Brain pericyte (primary cell): ENCODE measurements at places on chromosomes 1 and 21.

DNA sequence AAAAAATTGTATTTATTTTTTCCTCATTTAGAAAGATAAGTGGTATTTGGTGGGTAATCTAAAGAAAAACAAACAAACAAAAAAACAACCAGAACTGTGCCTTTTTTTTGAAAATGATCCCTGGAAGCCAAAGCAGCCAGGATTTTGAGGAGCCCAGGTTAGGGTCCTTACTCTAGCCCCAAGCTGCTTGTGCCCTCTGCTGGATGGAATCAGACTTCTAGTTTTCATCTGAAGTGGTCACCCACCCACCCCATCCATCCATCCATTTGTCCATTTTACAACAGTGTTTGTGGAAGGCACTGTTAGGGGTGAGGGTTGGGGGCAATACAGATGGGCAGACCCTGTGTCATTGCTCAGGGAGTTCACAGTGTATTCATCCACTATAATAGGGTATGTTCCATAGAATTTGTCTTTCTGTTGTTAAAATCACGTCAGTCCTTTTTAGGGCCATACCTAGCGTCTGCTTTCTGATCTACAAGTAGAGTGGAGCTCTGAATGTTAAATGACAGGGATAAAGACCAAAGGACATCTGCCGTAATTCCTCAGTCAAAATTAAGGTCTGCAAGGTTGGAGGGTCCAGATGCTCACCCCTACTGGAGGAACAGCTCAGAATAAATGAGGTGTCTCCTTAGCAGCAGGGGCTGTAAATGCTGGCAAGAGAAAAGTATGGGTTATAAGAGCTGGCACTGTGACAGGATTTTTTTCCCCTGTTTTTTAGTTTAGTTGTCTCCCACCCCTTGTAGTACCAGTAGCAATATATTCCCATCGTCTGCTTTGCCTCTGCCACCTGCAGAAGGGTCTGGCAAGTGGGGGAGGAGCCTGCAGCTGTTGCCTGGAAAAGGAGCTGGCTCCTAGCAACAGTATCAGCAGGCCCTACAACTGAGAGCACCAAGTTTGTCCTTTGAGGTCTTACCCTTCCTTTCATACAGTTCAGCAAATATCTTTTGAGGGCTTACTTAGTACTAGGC lies 3.2 kb downstream of the LRRC42 start:
- no peak for DNase-seq

- DNase-seq, result no peak
Measured at GRCh38 chr1:22673486-22674409, 20.7 kb downstream of the C1QB start.

GRCh38 chr21:18959817-18960216 lies 556.2 kb upstream of the TMPRSS15 start:
- no peak for DNase-seq

DNA sequence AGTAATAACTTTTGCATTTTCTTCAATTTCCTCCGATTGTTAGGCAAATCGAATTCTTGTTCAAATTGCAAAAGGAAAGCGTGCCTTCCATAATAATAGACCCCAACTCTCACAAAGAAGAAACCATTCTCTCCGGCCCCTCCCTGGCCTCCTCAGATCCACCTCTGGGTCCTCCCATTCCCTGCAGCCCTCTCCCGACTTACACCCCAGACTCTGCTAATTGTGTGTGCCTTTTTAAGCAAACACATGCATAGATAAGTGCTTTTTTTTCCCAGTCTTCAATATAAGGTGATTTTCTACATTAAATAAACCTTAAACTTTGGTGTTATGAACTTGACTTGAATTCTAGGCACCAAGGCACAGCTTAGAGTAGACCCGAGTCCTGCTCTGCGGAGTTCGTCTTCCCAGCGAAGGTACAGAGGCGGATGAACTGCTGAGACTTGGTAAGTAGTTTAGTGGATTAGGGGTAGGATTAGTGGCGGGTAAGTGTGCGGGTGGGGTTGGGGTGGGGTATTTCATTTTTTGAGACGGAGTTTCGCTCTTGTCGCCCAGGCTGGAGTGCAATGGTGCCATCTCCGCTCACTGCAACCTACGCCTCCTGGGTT lies 1.5 kb downstream of the L1TD1 start:
- DNase-seq, result no peak

- no peak for DNase-seq
Measured at GRCh38 chr1:223654083-223654482, 11.4 kb downstream of the CAPN8 start.

DNA sequence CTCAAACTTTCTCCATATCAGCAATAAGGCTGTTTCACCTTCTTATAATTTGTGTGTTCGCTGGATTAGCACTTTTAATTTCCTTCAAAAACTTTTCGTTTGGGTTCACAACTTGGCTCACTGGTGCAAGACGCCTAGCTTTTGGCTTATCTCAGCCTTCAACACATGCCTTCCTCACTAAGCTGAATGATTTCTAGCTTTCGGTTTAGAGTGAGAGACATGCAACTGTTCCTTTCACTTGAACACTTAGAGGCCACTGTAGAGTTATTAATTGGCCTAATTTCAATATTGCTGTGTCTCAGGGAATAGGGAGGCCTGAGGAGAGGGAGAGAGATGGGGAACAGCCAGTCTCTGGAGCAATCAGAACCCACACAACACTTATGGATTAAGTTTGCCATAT lies 41.2 kb upstream of the IFNLR1 start:
- no peak for DNase-seq

DNA sequence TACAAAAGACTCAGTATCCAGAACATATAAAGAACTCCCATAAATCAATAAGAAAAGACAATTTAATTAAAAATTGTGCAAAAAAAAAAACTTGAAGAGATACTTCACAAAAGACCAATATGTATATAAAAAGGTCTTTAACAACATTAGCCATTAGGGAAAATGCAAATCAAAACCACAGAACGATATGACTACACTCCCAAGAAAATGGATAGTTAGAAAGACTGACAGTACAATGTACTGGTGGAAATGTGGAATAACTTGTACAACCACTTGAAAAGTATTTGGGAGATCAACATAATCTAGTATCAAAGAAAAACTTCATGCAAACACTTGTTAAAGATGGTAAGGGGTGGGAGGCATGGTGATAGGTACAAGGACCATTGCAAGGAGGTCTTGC lies 3.9 kb upstream of the CLCA1 start:
- no peak for DNase-seq

DNA sequence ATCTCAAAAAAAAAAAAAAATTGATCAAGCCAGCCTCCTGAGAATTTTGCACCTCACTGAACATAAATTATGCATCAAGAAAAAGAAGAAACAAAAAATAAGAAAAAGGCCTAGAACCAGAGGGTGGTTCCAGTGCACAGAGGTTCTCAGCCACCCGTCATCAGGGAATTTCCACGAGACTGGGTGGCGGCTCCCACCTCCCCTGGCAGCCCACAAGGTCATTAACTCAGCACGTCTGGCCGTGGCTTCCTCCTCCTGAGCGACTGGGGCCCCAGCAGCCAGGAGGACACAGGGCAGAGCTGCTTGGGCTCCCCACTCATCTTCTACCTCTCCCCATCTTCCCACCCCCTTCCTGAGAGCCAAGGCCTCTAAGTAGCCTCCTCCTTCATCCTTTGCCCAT lies 15.7 kb upstream of the TMEM51 start:
- DNase-seq, result no peak

GRCh38 chr1:61135291-61135690 lies 52.9 kb downstream of the NFIA start:
- DNase-seq, result no peak

DNA sequence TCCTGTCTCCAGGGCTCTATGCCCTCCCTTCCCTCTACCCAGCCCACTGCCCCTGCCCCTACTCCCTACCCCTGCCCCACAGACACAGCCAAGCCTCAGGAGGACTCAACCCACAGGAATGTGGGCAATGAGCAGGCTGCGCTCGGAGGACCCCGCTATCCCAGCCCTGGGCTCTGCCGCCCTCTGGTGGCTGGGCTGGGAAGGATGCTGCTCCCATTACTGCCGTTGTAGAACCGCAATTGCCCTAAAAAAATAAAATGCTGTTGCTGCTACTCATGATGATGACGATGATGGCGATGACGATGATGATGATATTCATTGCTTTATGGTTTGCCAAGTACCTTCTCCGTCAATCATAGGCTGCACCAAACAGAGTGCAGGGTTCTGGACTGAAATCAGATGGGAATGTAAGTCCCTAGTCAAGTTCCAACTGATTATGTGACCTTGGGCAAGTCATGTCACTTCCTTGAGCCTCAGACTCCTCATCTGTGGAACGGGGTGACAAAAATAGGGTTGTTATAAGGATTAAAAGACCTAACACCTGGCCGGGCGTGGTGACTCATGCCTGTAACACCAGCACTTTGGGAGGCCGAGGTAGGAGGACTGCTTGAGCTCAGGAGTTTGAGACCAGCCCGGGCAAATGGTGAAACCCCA lies 24.6 kb downstream of the ARHGEF19 start:
- DNase-seq, result peak; percentile 50

- DNase-seq, result no peak
Measured at GRCh38 chr1:12546771-12547585, 71.0 kb downstream of the DHRS3 start.

DNA sequence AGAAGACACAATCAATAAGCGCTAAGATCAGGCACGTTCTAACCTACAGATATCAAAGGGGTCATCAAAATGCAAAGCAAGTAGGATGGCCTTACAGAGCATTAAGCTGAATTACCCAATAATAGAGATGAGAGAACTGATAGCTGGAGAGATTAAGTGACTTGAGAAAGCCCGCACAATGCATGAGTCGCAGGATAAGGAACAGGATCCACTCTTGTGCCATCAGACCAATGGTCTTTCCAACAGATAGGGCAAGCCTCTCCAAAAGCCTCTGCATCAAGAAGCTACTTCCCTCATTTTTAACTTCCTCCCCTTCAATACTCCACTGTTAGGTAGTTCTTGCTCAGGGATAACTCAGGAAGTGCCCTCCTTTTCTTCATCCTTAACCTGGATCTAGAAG lies 2.6 kb downstream of the CHML start:
- DNase-seq, result no peak

GRCh38 chr1:178492341-178492740 lies 4.4 kb downstream of the CLEC20A start:
- no peak for DNase-seq

GRCh38 chr1:62492521-62492920 lies 55.7 kb downstream of the USP1 start:
- no peak for DNase-seq

DNA sequence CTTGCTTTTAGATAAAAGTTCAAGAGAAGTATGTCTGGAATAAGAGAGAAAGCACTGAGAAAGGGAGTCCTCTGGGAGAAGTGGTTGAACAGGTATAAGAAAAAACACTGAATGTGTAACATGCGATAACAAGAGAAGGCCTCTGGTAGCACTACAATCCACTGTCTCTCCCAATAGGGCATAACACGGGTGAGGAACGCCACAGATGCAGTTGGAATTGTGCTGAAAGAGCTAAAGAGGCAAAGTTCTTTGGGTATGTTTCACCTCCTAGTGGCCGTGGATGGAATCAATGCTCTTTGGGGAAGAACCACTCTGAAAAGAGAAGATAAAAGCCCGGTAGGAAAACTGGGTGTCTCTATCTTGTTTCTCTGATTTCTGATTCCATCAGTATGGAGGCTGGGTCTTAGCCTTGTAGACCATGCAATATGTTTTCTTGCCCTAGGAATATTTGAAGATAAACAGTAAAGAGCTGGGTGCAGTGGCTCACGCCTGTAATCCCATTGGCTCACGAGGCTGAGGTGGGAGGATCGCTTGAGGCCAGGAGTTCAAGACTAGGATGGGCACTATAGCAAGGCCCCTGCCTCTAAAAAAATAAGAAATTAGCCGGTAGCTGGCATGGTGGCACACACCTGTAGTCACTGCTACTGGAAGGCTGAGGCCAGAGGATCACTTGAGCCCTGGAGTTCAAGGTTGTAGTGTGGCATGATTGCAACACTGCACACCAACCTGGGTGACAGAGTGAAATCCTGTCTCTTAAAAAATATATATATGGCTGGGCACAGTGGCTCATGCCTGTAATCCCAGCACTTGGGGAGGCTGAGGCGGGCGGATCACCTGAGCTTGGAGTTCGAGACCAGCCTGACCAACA lies 40.4 kb downstream of the DAP3 start:
- peak; percentile 12 for DNase-seq

DNA sequence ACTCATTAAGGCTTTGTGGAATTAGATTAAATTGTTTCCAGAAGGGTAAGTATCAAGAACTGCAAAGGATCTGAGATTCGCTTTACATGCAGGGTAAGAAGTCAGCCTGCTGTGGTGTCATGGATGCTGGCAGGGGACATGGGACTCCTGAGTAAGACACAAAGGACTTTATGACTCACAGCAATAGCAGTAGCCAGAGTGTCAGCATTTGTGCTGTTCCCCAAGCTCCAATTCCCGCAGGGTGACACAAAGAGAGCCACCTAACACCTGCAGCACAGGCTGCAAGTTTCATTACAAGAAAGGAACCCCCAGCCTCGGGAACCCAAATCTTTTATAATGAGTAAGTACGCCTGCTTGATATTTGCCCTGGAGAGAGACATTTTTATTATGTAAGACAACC lies 298.1 kb upstream of the POU3F1 start:
- no peak for DNase-seq

GRCh38 chr1:246517391-246517790 lies 10.3 kb upstream of the SMYD3 start:
- DNase-seq, result no peak

GRCh38 chr1:109975718-109976117 lies 8.8 kb upstream of the AHCYL1 start:
- DNase-seq, result no peak

GRCh38 chr1:27958513-27958912 lies 1.3 kb upstream of the XKR8 start:
- DNase-seq, result no peak

GRCh38 chr1:46613661-46614603 lies 2.7 kb downstream of the MOB3C start:
- DNase-seq, result no peak

DNA sequence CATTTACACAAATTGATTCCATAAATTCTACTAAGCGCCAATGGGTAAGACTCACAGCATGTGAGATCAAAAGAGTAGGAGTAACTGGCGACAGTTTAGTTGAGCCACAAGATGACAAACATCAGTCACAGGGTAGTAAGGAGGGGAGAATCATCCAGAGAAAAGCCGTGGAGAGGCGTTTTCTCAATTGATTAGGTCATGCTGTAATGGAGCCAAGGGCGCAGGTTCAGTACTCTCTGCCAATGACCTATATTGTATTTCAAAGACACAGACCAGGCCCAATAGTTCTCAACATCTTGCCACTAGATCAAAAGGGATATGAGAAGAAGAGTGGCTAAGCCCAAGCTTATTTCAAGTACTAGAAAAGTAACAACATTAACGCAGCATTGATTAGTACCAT lies 467.5 kb downstream of the SMYD3 start:
- no peak for DNase-seq

GRCh38 chr1:24261977-24262376 lies 57.2 kb upstream of the GRHL3 start:
- no peak for DNase-seq

DNA sequence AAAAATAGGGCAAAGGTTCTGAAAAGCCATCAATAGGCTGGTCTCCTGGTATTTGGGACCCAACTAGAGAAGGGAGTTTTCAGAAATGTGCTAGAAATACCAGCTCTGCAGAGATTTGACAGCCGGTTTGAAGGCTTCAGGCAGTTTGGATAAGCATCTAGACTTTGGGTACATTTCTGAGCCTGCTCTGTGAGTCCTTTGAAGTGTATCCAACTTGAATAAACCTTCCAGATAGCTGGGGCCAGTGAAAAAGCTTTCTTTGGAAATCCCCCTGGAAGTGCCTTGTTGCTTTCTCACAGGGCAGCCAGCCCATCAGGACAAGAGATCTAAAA lies 6.4 kb upstream of the PEF1 start:
- DNase-seq, result no peak

- no peak for DNase-seq
Measured at GRCh38 chr1:177219554-177220458, 49.0 kb downstream of the BRINP2 start.
